ENCODE measurements at places on chromosomes 11 and 22. TPM values are rescaled to one million over a fixed set of nuclear protein-coding genes. Genes with fewer than 3 reads are reported as not detected.

DNA sequence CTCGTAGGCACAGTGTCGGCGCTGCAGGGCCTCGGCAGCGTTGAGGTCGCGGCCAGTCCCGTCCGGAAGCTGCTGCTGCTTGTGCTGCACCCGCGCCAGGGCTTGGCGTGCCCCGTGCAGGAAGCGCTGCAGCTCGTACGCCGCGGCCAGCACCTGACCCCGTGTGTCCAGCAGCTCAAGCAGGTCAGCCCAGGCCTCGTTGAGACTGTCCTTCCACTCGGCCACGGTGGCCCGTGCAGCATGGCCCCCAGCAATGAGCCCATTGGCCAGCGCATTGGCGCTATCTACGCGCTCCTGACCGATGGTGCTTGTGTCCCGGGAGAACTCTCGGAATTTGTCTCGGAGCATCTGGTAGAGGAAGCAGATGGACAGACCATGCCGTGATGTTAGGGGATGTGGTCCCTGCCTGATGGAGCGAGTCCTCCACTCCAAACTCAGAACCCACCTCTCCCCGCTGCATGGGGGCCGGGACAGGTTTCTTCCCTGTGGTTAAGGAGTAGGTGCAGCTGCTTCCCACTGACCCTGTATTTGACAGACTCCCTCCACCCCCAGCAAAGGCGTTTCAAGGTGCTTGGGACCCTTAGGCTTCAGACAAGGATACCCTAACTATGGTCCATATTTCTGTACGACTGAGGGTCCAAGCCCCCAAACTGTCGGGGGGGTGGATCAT, 13.8 kb upstream of the RBM4B start:
- no peaks in the 10 kb centered on the region for H3K4me1 ChIP-seq
- no peak overlapping the region for H3K27ac ChIP-seq
- no peaks in the 10 kb centered on the region for H3K27me3 ChIP-seq
- no peak for DNase-seq
- no peaks in the 10 kb centered on the region for H3K36me3 ChIP-seq
- no peak overlapping the region for H3K4me3 ChIP-seq

The TLCD5 gene
- total RNA-seq: not detected

DNA sequence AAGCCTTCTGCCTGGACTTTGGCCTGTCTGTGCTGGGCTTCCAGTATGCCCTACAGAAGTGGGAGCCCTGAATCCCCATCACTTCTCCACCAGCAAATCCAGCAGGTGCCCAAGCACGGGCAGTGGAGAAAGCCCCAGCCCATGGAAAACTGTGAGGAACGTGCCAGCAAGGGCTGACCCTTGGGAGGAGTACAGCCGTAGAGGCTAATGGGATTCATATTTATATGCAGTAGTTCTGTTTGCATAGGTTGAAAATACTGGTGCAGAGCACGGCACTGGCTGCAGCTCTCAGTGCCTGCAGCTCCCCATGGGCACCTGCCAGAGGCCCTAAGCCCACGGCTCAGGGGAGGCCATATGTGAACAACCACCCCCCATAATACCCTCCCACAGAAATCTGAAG, 10.1 kb downstream of the NAGA start:
- no peak for DNase-seq
- H3K27me3 ChIP-seq: no peaks in the 10 kb centered on the region
- no peak overlapping the region for H3K4me3 ChIP-seq
- no peak overlapping the region for H3K27ac ChIP-seq
- H3K36me3 ChIP-seq: no peaks in the 10 kb centered on the region
- H3K4me1 ChIP-seq: no peaks in the 10 kb centered on the region

The UCP3 gene
- total RNA-seq: 10.5 TPM
